ENCODE measurements at places on chromosomes 5 and 9.
A peak's percentile ranks its signal among the peaks of the same experiment; 100 is the strongest.

DNA sequence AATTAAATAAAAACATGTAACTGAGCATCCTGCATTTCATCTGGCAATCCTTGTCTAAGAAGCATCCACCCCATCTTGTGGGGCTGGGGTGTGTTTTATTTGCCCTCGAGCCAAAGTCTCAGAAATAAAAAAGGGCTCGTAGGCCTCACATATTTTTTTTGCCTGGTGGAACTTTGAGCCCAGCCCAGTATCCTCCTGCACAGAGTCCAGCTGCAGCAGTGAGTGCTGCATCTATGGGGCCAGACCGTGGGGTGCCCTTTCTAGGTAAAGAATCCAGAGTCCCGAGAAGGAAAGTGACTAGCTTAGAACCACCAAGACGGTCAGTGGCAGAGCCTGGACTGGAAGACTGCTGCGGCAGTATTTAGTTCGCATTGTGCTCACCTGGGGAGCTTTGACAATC lies 33.1 kb downstream of the NEURL1B start:
- no peak for DNase-seq

DNA sequence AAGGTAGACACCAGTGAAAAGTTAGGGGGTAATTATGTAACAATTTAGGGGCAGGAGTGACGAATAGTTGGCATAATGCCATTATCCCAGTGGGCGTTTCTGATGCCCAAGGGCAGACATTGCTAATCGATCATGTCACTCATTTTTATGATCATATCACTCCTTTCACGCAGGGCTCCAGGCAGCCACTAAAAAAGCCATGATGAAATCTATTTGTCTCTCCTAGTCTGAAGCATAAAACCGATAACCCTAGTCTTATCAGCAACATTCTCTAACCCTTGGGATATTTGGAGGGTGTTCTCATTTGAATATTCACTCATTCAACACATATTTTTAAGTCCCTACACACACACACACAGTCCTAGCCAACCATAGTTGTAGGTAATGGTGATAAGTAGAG lies 114.9 kb downstream of the NMUR2 start:
- DNase-seq, result no peak

DNA sequence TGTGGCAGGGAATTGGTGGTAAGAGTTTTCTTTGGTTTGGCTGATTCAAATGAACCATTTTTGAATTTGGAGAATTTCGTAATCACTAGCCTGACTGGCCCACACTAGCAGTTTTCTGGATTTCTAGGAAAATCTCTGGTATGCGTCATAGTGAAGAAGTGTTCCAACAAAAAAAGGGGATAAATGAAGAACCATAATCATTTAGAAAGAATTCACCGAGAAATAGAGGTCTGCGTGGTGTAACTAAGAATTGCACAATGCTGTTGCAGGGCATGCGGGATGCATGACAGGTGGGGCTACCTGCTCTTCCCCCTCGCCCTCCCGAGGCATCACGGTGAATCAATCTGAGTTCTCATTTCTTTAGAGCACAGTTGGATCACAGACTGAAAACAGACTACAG lies 232.3 kb upstream of the PAPPA start:
- no peak for DNase-seq

GRCh38 chr5:149939546-149939945 lies 5.0 kb downstream of the PDE6A start:
- no peak for DNase-seq

GRCh38 chr9:133629221-133630110 lies 6.7 kb upstream of the DBH start:
- DNase-seq, result no peak

DNA sequence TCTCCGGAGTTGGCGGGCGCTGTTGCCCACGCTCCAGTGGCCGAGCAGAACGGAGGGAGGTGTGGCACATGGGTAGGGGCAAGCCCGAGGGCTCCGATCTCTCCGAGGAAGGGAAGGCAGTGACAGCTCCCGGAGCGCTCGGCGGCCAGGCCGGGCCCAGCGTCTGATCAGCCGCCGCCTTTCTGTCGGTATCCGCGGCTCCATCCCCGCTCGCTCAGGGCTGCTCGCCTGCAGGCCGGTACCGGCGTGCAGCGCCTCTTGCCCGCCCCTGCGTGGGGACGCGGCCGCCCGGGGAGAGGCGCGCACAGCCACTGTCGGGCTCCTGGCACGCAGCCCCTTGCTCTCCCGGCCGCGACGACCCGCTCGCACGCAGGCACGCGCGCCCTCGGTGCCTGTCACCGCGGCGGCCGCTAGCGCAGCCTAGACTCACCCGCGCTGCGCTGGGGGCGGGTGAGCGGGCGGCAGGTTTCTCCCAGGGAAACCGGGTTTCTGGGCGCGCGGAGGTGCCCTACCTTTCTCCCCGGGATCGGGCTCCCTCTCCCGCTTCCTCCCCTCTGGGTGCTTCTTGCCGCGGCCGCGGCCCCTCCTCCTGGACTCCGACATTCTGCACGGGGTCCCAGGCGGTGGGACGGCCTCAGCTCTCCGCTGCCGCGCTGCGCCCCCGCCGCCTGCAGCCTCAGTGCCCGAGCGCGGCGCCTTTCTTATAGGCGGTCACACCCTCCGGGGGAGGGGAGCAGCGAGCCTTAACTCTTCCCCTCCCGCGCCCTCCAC lies 108.4 kb downstream of the PSD2 start:
- no peak for DNase-seq

- DNase-seq, result no peak
Measured at GRCh38 chr9:89080193-89080592, 88.9 kb downstream of the S1PR3 start.

DNA sequence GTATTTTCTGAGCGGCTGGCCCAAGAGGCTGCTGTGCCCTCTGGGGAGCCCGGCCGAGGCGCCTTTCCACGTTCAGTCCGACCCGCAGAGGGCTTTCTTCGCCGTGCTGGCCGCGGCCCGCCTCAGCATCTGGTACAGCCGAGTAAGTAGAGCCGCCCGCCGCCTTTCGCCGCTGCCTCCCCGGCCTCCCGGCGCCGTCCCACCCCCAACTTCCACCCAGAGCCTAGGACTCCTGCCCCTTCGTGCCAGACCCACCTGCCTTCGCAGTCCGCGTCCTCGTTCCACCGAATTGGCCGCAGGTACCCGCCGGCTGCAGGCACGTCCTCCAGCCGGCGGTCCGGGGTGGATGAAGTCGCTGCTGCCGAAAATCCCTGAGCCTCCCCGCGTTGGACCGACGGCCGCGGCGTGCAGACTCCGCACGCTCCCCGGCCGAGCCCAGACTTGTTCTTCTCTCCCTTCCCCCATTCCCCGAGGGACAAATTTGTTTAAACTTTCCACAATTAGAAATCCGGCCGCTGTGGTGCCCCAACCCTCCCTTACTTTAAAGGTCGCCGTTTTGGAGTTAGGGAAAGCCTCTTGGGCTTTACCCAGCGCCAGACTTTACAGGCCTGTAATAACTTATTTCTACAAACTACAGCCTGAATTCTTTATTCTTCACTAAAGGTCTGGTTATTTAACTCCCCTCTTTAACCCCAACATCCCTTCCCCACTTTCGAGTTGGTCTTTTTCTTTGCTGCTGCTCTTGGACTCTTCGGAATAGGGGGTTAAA lies 589 bp downstream of the RIC1 start:
- DNase-seq, result peak; percentile 51

DNA sequence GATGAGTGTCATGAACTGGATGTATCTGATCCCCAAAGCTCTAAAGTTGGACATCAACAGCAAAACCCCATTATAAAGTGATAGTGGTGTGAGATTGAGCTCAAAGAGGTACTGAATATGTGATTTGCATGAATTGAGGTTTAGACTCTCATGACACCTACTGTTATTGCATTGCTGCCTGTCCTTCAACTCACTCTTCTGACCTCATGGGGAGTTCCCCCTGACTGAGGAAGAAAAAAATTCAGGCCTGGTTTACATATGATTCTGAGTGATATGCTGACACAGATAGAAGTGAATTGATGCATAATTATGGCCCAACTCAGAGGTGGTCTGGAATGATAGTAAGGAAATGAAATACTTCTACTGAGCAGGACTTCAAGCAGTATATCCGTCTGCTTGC lies 76.2 kb upstream of the CHD1 start:
- no peak for DNase-seq

DNA sequence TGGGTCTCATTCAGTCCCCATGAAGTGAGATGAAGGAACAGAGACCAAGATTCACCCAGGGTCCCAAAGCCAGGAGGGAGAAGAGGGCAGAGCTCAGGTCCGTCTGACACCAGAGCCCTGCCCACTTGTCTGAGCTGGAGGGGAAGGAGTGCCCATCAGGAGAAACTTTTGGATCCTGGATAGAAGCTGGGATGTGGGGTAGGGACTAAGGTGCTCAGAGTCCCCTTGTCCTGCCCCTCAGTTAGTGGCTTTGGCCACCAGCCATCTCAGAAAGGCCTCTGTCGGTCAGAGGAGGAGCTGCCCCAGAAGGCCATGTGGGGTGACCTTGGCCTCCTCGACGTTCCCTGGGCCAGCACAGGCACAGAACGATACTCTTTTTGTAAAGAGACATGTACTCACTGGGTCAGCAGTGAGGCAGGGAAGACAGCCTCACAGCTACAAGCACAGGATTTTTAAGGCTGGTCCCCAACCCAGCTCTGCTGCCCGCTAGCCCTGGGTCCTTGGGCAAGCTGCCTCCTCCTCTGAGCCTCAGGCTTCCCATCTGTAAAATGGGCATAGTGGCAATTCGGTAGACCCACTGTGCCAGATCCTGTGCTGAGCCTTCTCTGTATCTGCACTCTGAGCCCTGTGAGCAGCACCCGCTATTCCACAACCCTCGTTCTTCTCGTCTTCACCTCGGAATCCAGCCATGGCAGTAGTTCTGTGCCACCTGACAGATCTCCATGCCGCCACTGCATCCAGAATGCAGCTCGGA lies 49.4 kb downstream of the C9orf50 start:
- DNase-seq, result no peak

GRCh38 chr5:147712598-147712997 lies 69.9 kb downstream of the JAKMIP2 start:
- DNase-seq, result no peak

Measured in activated naive CD4-positive, alpha-beta T cell treated with Interleukin-2 at 50 U/mL for 16 hours (primary cell).